ENCODE measurements at places on chromosomes 6 and 20.

GRCh38 chr6:52424513-52424912, 4.4 kb downstream of the EFHC1 start:
- DNase-seq: no peak

GRCh38 chr6:85472744-85473143, 22.9 kb downstream of the NT5E start:
- no peak for DNase-seq

DNA sequence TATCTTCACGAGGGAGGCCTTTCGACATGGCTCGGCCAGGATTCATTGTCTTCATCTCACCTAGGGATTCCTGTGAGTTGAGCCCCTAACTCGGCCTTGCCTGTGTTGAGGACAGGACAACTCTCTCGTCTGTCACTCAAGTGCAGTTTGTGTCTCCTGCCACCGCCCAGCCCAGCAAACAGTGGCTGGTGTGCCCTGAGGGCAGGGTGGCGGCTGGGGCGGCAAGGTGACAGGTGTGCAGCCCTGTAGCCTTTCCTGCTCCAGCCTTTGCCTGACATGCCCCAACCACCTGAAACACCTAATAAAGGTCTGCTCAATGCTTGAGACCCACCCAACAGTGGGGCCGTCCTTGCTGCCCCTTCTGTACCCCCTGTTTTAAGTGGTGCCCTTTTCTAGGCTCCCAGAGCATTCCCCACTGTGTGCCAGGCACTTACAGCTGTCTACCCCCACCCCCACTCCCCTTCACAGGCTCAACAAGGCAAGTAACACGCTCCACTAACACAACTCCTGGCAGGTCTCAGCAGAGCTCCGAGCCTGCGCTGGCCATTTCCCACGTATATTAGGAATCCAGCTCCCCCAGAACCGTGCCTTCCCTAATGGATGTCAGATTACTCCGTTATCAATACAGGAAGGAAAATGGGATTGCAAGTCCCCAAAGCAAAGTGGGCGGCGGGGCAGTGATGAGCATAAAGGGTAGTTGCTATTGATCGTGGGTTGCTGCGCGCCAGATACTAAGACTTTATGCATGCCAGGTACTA, 17.7 kb downstream of the GFRA4 start:
- no peak for DNase-seq

DNA sequence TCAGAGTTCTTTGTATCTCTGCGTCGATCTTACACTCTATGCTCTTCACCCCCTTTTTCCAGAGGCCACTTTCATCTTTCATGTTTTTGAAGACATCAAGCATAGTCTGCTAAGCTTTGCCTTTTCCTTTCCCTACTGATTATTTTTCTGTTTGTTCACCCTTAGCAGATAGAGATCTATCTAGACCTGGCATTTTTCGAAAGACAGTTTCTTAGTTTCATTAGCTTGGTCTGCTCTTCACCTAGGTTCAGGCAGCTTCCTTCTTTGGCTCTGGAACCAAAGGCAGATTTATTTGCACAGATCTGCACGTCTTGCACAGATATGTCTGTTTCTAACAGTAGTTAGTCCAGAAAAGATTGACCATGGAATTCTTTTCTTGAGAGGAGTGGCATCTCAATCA, 122.7 kb upstream of the HS3ST5 start:
- DNase-seq: no peak

DNA sequence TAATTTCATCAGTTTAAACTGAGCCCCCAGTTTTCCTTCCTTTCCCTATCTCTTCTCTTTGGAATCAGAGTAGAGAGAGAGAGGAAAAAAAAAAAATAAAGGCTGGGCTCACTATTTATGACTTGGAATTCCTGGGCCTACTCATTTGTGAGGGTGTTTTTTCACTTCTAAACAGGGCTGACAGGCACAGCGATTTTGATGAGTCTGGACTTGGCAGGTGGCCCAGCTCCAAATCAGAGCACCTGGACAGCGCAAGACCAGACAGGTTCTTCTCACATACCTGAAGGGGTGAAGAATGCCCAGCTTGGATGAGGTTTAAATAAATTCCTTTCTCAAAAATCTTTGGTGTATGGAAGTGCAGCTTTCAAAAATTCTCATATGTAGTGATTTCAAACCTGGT, 122.2 kb downstream of the KIF13A start:
- DNase-seq: no peak

DNA sequence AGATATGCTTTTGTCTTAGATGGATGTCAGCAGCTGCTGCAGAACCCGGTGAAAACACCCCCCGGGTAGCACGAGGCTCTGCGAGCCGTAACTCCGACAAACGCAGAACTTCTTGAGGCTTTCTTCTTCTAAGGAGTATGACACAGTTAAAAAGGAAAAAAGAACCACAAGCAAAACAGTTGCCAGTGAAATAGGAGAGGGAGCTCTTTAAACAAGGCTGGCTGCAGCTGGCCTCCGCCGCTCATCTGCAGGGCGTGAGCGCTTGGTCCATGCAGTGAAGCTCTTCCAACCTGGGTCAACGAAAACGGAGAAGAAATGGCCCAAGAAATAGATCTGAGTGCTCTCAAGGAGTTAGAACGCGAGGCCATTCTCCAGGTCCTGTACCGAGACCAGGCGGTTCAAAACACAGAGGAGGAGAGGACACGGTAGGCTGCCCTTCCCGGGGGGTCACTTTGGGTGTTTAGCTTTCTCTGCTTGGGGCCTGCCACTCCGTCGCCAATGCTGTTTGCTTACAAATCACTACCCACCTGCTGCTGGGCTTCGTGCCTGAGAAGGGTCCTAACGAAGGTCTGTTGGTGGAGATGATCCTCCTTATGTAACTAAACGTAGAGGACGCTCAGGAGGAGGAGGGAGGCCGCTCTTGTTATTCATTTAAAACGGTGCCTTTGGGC, 13.2 kb downstream of the SYTL3 start:
- DNase-seq: peak; percentile 45

- no peak for DNase-seq
Observed at GRCh38 chr6:32983493-32983848, 15.1 kb downstream of the BRD2 start.

GRCh38 chr6:134002821-134003220, 49.6 kb downstream of the SLC2A12 start:
- DNase-seq: no peak

DNA sequence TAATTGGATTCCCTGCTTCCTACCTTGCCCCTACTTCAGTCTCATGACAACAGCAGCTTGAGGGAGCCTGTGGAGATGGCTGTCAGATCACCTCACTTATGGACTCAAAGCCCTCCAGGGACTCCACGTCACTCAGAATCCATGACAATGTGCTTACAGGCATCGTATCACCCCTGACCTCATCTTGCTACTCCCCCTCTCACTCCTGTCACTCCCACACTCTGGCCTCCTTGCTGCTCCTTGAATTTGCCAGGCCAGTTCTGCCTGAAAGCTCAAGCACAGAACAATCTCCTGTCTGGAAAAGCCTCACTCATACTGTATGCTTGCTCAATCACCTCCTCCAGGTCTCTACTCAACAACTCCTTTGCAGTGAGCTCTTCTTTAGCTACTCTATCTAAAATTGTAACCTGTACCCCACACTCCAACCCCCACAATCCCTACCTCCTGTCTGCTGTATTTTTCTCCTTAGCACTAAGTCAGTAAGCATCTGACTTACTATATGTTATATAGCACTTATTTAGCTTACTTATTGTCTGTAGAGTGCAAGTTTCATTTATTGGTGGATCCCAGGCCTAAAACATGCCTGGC, 10.7 kb upstream of the GSTA4 start:
- no peak for DNase-seq

DNA sequence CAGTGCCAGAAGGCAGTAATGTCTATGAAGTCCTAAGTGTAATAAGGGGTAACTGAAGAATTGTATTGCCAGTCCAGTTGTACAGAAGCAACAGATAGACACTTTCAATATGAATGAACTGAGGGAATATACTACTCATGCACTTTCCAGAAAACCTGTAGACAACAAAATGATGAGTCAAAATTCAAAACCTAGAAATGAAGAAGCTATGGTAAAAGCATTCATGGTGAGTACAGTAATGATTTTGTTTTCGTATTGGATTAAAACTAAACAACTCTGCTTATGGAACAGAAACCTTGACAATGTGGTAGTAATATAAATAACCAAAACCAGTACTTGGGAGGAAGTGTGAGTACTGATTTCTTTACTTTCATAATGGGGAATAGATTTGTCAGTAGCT, 35.0 kb downstream of the ARMC2 start:
- no peak for DNase-seq

DNA sequence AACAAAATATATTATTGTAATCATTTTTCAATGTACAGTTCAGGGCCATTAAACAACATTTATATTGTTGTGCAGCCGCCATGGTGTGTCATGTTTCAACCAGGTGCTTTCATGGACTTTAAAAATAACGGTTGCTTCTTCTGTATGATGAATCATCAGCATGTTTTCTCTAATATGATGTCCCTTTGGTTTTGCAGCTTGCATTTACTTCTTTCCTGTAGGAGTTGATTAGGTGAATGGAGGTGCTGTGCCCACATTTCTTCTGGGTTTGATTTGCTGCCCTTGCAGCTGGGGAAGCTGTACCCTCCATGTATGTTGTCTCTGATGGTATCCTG, 54.9 kb upstream of the TULP4 start:
- DNase-seq: no peak

- no peak for DNase-seq
Observed at GRCh38 chr6:118706702-118707101, 55.3 kb upstream of the CEP85L start.
